Activated CD4-positive, alpha-beta T cell treated with anti-CD3 and anti-CD28 coated beads, Interleukin-2, amount 10 ng/mL, durations not matched to agents 7 days and 5 days (primary cell): ENCODE measurements at places on chromosomes 3 and 15. TPM values are rescaled to one million over a fixed set of nuclear protein-coding genes. Genes with fewer than 3 reads are reported as not detected.

STAB1 gene
- total RNA-seq = 0.15 TPM

UBXN7 gene
- 54.4 TPM for total RNA-seq

RASGRP1 gene
- 185 TPM for total RNA-seq

KCTD6 gene
- total RNA-seq = 10.8 TPM

BDH1 gene
- 58.7 TPM for total RNA-seq

P2RY14 gene
- 0.25 TPM for total RNA-seq

FURIN gene
- total RNA-seq = 148 TPM

ARPP21 gene
- not detected for total RNA-seq

SAMD7 gene
- not detected for total RNA-seq

CDHR4 gene
- total RNA-seq = not detected

ACTR8 gene
- 35.2 TPM for total RNA-seq

GPR27 gene
- 1.0 TPM for total RNA-seq

SLC22A13 gene
- total RNA-seq = 0.37 TPM

HTD2 gene
- 7.0 TPM for total RNA-seq
